Suppressor macrophage (primary cell): ENCODE measurements at places on chromosomes 3 and 15.

DNA sequence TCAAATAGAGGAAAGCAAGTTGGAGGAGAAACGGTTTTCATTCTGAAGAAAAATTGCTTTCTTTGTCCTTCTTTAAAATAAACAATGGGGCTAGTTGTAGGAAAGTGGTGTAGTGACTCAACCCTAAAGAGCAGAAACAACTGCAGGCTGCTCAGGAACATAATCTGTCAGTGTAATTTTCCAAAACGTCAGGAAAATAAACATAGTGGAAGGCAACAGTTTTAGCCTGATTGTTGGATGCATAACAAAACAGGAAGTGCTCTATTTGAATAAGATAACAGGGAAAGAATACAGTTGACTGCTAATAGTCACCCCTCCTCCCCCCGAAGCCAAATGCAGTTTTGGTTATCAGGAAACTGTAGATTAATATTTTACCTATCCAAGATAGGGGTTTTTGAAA lies 167.6 kb downstream of the ECT2 start:
- no peak for DNase-seq

DNA sequence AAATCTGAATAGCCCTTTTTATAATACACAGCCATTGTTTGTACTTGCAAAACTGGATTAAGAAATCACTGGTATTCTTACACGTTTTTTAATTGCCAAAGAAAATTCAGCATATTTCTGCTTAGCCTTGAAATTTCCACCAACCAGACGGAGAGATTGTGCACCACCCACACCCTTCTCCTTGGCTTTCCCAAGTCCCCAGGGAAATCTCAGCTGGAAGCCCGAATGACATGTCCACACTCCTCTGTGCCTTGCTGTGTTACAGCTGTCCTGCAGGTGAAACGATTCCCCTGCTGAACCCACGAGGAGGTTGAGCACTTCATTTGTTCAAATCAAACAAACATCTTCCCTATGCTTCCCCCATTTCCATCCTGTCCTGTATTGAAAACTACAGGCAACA lies 49.6 kb upstream of the PPARG start:
- no peak for DNase-seq

GRCh38 chr15:68228143-68228970 lies 1.2 kb downstream of the CLN6 start:
- no peak for DNase-seq

DNA sequence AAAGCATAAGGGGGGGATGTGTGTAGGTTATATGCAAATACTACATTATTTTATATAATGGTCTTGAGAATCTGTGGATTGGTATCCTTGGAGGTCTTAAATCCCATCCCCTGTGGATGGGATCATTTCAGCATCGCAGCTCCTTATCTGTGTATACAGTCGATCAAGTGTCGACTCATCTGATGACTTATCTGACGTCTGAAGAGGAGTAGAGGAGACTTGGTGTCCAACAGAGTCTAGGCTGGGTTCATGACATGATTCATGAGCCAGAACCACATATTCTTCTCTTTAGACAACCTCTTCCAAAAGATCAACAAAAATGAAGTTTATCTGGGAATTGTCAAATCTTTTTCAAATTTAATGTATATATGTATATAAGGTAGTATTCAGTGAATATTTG lies 220.7 kb downstream of the NR2F2 start:
- no peak for DNase-seq

DNA sequence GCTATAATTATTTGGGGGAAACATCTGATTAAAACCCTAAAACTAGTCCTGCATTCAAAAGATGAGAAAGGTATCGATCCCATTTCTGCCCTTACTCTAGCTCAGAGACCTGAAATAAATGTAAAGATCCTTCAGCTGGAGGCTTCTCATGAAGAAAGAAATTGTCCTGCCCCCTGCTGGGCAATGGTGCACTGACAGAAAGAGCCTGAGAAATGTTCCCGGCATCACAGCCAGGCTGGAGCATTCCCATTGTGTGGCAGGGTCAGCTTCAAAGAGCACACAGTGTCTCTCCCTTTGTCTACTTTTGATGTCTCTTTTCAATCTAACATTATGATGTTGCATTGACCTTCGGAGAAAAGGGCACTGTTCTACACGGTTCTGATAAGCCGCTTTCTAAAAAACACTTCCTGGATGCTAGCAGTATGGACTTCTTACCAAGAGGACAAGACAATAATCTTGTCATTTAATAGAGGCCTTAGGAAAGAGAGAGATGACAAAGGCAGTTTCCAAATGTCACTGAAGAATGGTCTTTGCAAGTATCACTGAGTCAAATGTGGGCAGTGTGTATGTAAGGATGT lies 287.5 kb downstream of the MAGI1 start:
- peak; percentile 29 for DNase-seq
